HS-5 (cell line): ENCODE measurements at places on chromosomes 4 and X.

GRCh38 chr4:57854748-57855147 is 744.6 kb upstream of the IGFBP7 start:
- DNase-seq: no peak

- no peak for DNase-seq
Observed at GRCh38 chr4:39157520-39157919, 24.8 kb upstream of the WDR19 start.

DNA sequence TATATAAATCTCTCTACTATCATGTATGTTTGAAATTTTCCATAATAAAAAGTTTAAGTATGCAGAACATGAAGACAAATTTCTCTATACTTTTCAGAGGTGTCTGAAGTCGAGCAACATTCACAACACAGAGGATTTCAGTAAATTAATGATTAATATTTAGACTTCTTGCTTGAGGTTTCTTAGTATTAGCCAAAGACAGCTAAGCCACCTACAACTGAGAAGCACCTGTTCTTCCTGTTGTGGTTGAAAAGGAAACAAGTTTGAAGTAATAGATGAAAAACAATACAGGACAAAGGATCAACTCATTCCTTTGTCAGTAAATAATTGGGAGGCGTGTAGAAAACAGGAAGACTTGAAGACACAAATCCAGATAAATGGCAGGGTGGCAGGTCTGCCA is 21.1 kb downstream of the SCML1 start:
- no peak for DNase-seq

DNA sequence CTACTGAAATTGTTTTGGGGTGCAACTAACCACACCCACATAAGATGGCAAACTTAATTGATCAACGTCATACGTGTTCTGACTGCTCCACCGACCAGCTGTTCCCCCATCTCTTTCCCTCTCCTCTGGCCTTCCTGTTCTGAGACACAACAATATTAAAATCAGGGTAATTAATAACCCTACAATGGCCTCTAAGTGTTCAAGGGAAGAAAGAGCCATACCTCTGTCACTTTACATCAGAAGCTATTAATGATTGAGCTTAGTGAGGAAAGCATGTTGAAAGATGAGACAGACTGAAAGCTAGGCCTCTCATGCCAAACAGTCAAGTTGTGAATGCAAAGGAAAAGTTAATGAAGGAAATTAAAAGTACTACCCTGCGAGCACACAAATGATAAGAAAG is 173.9 kb upstream of the FTHL17 start:
- DNase-seq: no peak

DNA sequence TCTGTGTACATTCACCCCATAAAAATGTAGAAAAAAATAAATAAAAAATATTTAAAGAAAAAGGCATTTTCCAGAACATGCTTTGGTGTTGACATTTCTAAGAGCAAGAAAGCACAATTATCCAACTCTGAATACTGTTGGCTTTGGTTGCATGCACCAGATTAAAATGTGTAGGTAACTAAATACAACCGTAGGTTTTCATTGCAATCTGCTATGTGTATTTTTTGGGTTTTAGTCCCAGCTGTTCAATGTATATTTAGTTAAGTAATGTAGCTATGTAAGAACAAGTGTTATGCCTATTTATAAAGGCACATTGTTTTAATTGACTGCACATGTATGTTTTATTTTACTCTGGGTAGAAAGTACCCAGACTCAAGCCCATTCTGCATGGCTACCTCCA is 108.1 kb upstream of the PAQR3 start:
- no peak for DNase-seq

- DNase-seq: no peak
Observed at GRCh38 chr4:8320386-8320750, 50.8 kb downstream of the HTRA3 start.

DNA sequence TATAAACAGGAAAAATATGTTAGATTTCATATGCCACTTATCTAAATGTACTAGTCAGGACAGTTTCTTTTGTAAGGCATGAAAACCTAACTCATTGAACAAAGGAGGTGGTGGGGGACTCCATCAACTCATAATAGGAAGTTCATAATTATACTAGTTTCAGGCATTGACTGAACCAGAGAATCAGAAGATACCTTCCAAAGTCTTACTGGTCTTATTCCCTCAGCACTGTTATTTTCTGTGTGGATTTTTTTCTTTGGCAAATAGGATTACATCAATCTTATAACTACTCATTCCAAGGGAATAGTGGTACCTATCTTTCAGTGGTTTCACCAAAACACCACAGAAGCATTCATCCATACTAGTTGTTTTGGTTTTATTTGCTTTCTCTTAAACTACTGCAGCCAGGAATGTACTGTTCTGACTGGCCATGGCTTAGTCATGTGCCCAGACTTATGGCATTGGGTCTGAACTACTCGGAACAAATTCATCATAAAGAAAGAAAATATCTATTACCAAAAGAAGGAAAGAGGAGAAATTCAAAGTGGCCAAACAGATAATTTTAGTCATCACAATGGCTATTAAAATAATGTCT is 273.9 kb downstream of the ARAP2 start:
- no peak for DNase-seq

DNA sequence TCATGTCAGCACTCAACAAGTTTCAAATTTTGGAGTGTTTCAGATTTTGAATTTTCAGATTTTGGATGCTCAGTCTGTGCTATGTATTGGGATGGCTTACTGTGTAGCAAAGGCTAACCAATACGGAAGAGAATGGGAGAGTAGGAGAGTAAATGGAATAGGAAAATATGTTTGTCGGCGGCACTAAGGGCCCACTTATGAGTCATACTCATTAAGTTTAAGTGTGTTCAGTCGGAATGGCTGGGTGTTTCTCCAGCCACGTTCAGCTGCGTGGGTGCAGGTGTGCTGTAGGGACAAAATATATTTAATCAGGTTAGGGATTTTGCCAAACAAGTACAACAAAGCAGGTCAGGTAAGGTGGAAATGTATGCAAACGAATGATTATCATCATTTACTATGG is 13.6 kb downstream of the FTHL17 start:
- no peak for DNase-seq

- no peak for DNase-seq
Observed at GRCh38 chrX:65697915-65698796, 30.7 kb downstream of the MSN start.

GRCh38 chr4:151782296-151782695 is 21.5 kb upstream of the GATB start:
- DNase-seq: no peak

GRCh38 chrX:9342561-9343051 is 122.3 kb upstream of the TBL1X start:
- no peak for DNase-seq

- DNase-seq: no peak
Observed at GRCh38 chr4:24470666-24471485, 113.5 kb downstream of the DHX15 start.

DNA sequence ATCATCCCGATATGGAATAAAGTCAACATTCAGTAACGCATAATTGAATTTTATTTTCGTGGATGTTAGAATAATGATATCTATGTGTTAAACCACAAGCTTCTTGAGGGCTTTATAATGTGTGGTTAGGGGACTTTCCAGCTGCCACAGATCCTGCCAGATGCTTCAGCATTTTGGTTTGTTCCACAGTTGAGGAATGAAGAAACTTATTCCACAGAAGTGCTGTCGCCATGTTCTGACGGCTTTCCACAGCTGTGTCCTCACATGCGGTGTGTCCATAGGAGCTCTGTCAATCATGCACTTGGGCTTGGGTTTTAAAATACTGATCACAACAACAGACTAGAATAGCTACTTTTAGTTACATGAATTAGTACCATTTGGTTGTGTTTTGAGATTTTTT is 411.9 kb downstream of the TRIML1 start:
- DNase-seq: no peak

GRCh38 chr4:171919314-171919713 is 106.1 kb downstream of the GALNTL6 start:
- no peak for DNase-seq

DNA sequence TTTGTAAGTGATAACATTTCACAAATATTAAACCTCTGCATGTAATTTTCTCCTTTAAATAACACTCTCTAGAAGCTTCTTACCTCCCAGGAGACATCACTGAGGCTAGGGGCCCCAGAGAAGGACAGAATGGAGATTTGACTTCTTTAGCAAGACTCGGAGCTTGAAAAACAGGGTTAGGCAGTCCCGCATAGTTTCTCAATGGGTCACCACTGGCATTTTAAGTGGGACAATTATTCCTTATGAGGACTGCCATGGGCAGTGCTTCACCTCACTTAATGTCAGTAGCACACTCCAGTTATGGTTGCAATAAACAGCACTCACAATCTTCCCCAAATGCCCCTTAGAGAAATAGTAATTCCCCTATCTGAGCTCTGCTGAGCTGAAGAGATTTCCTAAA is 66.7 kb upstream of the NOCT start:
- DNase-seq: no peak

- DNase-seq: no peak
Observed at GRCh38 chr4:94961420-94961819, 203.7 kb downstream of the BMPR1B start.

DNA sequence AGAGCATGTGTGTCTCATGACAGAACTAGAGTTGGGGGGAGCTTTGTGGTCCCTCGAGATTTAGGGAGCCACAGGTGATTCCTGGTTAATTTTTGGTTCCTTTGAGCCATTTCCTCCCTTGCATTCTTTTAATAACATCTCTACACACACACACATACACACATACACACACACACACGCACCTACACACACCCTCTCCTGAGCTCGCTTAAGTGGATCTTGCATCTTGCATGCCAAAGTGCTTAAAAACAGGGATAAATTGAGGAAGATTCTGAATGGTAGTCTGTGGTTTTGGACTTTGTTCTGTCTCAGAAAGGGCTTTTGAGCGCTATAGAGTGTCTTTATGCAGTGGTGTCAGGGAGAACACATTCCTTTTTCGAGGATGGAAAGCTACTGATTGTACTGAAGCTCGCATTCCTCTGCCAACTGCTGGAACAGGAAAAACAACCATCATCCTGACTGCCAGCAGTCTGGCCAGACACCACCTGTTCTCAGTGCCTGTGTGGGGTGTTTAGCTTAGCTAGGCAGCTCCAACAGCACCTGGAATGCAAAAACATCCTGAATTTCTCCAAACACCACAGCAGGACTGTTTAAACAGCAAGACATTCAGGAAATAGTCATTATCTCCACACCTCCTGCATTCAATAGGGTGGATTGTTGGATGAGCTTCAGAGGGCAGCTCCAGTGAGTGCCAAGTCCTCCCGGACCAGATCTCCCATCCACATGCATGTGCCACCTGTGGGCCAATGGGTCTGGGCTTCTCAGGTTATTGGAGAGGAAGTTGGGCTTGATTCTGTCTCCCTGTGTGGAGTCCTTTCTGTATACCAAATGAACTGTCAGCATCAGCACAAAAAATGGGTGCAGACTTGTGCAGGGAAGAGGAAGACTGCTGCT is 21.9 kb upstream of the IGFBP7 start:
- no peak for DNase-seq

- no peak for DNase-seq
Observed at GRCh38 chr4:122633211-122633610, 12.3 kb upstream of the IL21 start.

DNA sequence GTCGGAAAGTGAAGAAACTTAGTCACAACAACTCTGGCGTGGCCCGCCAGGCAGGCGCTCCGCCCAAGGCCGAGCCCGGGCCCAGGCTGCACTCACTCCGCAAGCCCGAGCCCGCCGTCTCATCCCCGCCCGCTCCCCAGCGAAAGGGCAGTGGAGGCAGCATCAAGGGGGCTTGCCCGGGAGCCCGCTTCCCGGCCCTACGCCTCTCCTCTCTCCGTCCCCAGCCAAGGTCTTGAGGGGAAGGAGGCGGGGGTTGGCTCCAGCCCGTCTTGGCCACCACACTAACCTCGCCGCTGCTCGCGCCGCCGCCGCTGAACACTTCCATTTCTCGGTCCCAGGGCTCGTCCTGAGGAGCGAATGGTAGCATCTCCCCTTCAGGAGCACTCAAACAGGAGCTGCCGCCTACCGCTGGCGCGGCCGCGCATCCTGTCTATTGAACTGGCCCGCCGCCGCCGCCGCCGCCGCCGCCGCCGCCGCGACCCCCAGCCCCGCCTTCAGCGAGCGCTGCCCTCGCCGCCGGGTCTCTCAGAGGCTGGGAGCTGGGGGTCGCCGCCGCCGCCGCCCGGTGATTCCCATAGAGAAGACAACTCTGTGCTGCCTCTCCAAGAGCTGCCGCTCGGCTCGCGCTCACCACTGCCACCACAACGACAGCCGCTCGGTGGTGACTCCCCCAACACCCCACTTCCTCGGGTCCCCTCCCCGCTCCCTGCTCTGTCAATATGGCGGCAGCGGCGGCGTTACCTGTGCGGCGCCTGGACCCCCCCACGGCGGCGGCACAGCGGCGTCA is at the start of gene RPS6KA6:
TSS of gene RPS6KA6 (minus strand) at position 667 of the 787 bp plus-strand sequence. CDS start at position 367, 300 bp downstream.
- DNase-seq: no peak

DNA sequence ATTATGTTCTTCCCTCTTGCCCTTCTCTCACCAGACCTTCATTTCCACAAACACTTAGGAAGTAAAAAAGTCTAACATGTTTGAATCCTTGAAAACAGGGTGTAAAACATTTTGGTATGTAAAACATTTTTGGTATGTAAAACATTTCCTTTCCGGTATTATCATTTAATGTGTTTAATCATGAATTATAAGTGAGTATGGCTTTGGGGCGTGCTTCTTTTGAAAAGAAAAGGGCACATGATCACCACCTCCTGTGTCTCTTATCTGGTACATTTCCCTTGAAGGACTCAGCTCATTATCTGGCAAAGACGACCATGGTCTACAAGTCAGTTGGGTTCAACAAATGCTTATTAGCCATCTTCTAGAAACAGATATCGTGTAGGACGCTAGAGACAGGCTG is 283.6 kb downstream of the FRMPD4 start:
- peak; percentile 18 for DNase-seq

DNA sequence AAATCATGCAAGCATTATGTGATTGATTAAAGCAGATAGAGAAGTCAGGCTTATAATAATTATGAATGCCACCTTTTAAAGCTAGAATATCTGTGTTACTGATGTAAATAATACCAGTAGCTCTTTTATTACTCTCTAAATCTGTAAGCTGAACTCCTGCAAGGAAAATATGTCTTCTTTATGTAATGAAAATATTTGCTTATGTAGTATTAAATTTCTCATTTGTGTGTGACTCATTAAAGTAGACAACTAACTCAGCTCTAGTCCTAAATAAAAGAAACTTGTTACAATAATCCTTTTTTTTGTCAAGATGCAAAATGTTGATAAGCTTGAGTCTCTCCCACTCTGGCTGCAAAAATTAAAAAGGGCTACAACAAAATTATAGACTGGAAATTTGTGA is 137.7 kb upstream of the FAT1 start:
- no peak for DNase-seq

GRCh38 chr4:138014590-138015288 is 227.4 kb downstream of the SLC7A11 start:
- DNase-seq: no peak

GRCh38 chr4:122000849-122001248 is 49.0 kb upstream of the TRPC3 start:
- DNase-seq: no peak

- no peak for DNase-seq
Observed at GRCh38 chr4:185421366-185422124, 4.2 kb downstream of the UFSP2 start.

- DNase-seq: peak; percentile 67
Observed at GRCh38 chr4:176065435-176066291, at the start of gene WDR17. WDR17 (plus strand) TSS chr4:176065841; CDS start chr4:176111581, 45,740 bp downstream.
